ENCODE measurements at places on chromosomes 1 and 21.

GRCh38 chr1:40939320-40940059, 40.0 kb upstream of the CTPS1 start:
- DNase-seq = no peak

DNA sequence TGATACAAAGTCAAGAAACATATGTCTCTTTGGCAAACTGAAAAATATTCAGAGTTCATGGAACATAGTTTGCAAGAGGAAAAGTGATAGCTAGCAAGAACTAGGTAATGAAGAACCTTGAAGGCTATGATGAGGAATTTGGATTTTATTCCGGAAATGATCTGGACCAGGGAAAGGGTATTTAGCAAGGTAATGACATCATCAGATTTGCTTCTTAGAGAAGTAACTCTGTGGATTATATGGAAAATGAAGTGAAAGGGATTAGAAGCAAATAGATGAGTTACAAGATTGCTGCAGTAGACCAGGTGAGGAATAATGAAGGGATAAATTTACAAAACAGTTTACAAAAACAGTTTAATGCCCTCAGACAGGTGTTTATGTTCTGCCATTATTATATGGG, 197.3 kb downstream of the RASAL2 start:
- DNase-seq = no peak

DNA sequence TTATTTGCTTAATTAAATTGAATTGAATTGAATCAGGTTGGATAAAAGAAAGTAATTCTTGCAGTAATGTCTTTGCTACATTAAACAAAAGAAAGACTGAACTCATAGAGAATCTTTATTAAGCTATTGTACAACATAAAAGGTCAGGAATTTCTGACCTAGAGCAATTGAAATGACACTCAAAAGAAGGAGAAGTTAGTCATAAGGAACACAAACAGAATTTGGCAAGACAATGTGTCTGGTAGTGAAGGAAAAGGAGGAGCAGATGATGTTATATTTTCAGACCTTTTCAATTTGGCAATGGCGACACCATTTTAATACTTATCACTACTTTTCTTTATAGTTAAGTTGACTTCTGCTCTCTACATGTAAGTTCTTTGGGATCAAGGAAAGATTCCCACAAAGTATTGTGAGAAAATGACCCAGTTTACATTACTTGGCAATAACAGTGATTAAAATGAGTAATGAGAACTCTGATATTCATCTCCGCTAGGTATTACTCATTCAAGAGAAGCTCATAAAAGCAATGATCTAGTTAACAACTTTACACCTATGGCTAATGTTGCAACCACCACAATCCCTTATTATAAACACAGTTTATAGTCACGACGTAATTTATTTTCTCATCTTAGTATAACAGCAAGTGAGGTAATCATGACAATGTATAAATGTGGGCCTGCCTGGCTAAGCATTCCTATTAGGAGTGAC, 14.7 kb upstream of the KRTAP21-1 start:
- no peak for DNase-seq

DNA sequence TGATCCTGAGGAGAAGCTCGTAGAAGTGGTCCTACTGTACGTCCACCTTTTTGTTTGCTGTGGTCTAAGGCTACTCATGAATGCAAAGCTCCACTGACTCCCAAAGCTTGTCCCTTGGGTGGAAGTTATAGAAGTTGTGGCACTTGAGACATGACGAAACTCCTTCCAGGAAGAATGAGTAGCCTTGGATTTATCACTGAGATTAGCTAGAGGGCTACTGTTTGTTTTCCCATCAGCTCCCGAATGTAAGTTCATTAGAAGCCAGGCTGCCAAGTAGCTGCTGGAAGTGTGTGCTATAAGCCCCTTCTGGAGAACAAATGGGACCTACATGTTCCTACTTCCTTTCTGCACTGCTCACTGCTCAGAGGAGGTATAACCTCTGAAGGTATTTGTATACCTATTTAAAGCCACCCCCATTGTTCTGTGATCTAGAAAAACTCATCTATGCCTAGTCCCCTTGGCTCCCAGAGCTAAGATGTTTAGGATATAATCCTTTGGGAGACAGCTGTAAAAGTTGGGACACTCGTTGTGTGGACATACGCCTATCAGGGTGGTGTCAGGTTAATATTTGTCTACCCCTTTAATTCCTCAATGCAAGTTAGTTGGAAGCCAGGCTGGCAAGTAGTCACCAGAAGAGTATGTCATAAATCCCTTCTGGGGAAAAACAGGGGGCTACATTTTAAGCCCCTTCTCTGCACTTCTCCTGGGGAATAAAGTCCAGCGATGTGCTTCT, 72.9 kb downstream of the SCMH1 start:
- no peak for DNase-seq

GRCh38 chr1:66373157-66373591, 160.8 kb upstream of the SGIP1 start:
- DNase-seq = no peak

DNA sequence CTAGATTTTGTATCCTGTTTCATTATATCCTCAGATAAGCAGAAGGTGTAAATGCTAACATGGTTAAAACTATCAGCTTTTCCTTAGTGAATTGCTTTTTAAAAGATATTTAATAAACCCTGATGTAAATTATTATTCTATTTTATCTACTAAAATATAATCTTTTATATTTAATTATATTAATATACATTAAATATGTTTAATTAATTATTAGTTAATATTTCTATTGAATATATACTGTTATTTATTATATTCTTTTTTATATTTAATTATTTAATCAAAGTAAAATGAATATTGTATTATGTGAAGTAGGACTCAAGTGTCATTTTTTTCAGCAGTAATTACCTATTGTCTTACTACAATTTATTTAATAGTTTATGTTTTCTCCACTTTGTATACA, 179.7 kb upstream of the ADGRL4 start:
- DNase-seq = no peak

DNA sequence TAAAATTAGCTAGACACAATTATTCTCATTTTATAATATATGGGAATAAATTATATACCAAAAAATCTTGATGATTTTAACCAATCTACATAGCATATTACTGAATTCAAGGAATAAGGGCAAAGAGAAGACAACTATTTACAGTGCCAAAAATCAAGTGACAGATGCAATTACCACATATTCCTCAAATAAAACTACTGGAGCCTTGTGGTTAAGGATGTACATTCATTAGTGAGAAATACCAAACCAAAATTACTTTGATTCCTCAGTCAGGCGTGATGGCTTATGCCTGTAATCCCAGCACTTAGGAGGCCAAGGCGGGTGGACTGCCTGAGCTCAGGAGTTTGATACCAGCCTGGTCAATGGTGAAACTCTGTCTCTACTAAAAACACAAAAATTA, 68.8 kb upstream of the RBM34 start:
- DNase-seq = no peak

DNA sequence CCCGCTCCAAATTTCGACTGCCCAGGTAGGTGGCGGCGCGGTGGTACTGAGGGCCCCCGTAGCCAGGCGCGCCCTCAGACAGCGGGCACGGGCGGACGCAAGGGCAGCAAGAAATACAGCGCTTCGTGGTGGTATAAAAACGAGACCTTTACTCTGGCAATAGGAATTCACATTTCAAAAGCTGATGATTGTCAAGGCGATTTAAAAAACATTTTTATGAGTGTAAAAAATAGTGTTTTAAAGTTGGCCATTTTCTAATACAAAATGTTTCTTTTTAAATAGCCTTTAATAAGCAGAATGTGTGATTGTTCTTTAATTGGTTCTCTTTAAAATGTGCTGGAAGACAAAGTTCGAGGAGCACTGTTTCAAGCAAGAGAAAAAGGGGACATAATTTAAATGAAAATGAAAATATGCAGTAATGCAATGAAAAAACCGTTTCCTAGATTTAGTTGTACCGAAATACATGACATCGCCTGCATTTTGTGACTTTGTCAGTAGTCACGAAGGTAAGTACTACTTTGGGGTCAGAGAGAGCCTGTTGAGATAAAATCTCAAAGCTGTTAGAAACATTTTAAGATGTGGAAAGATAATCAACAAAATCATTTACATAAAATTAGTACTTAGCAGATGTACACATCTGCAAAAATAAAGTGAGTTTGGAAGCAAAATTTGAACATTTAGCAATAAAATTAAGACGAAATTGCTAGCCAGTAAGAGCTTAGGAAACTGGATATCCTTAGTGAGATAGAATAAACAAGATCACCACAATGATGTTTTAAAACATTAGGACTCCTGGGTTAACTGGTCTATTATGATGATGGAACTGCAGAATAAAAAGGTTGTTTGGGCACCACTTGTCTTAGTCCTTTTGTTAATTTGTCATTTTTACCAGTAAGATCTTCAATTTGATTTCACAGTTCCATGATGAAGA, 1.1 kb upstream of the PSMG1 start:
- DNase-seq = no peak

DNA sequence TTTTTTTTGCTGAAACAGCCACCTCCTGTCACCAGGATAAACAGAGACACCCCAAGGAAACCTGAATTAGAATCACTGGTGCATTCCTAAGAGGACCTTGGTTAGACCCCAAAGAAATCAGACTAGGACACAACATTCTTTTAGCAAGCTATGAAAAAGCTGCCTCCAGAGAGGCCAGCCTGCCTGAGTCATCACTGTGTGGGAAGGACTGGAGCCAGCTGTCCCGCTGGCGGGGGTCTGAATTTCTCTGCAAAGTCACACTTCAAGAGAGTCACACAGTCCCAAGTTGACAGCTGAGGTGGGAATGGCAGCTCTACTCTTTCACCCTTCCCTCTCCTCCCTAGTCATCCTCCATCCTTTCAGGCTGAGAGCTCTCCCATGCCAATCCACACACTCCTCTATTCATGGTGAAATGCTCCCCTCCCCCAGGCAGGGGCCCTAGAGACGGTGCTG, 405.0 kb upstream of the POU3F1 start:
- no peak for DNase-seq

- DNase-seq = no peak
Observed at GRCh38 chr1:215185067-215185620, 102.6 kb downstream of the KCNK2 start.

DNA sequence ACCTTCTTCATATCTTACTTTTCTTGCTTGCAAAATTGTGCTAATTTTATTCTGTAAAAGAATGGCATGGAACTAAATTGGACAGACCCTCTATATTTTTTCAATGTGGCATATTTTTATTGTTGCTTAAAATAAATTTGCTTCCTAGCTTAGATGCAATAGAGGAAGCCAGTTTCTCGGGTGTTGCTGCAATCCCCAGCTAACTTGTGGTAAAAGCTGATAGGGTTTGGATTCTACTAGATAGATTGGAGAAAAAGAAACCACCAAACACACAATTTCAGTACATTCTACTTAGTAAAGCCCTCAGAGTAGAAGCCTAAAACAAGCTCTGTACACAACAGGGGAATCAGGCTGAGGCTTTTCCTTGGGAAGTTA, 49.5 kb upstream of the GCLM start:
- DNase-seq = no peak

- DNase-seq = no peak
Observed at GRCh38 chr1:218080863-218081262, 204.2 kb upstream of the RRP15 start.

DNA sequence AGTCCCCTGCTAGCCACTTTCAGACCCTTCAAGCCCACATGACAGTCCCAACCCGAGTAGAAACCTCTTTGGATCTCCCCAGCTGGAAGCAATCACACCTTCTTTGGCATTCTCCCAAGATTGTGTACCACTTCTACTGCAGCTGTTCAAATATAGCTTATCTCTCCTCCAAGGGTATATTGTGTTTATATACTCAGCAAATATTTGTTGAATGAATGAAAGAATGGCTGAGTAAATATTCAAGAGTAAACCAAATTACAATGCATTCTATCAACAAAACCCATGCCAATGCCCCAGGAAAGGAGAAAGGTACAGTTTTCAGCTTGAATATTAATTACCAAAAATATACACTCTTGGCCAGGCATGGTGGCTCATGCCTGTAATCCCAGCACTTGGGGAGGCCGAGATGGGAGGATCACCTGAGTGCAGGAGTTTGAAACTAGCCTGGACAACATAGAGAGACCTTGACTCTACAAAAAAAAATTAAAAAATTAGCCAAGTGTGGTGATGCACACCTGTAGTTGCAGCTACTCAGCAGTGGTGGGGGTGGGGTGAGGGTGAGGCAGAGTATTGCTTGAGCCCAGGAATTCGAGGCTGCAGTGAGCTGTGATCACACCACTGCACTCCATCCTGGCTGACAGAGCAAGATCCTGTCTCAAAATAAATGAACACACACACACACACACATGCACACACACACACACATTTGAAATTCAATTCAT, 68.5 kb downstream of the NIBAN1 start:
- no peak for DNase-seq

GRCh38 chr21:34936883-34937563, 112.1 kb downstream of the RUNX1 start:
- no peak for DNase-seq

GRCh38 chr1:160996178-160996577, 24.8 kb downstream of the F11R start:
- DNase-seq = no peak

GRCh38 chr1:163406772-163407171, 85.0 kb downstream of the NUF2 start:
- DNase-seq = no peak

- DNase-seq = no peak
Observed at GRCh38 chr1:41492341-41492848, 7.9 kb upstream of the EDN2 start.

- DNase-seq = no peak
Observed at GRCh38 chr1:58780411-58780810, 3.4 kb downstream of the JUN start.

- no peak for DNase-seq
Observed at GRCh38 chr21:45036630-45037029, 37.8 kb upstream of the ADARB1 start.

GRCh38 chr21:38798481-38798882, 7.2 kb upstream of the ETS2 start:
- DNase-seq = no peak

- DNase-seq = no peak
Observed at GRCh38 chr1:185668013-185668412, 66.2 kb upstream of the HMCN1 start.

- DNase-seq = no peak
Observed at GRCh38 chr1:193406901-193407300, 220.5 kb upstream of the B3GALT2 start.

GRCh38 chr1:108850929-108851328, 6.0 kb downstream of the AKNAD1 start:
- DNase-seq = no peak

- no peak for DNase-seq
Observed at GRCh38 chr1:180431683-180432082, 70.7 kb downstream of the ACBD6 start.

DNA sequence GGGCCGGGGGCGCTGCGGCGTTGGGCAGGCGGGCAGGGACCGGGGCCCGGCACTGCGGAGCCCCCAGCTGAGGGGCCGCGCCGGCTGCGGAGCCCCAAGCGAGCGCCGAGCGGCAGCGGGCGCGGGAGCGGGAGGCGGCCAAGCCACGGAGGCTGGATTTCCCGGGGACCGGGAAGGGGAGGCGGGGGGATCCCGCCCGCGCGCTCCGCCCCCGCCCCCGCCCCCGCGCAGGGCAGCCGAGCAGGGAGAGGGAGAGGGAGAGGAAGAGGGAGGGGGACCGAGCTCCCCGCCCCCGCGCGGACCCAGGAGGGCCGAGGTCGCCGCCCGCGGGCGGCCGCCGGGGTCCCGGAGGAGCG, at the start of gene DLGAP3:
Gene DLGAP3 (minus strand): TSS at position 154 of the 356 bp plus-strand sequence. CDS start 24,267 bp downstream, outside the sequence.
- DNase-seq = no peak
